ENCODE measurements at places on chromosomes 3 and 15. TPM values are rescaled to one million over a fixed set of nuclear protein-coding genes. Genes with fewer than 3 reads are reported as not detected.

BNC1 gene
- polyA plus RNA-seq = not detected

CCDC54 gene
- not detected for polyA plus RNA-seq

RYR3 gene
- polyA plus RNA-seq = 12.6 TPM

TMC3 gene
- not detected for polyA plus RNA-seq

GOLGA6D gene
- not detected for polyA plus RNA-seq

CDCP1 gene
- polyA plus RNA-seq = not detected

CD276 gene
- 70.4 TPM for polyA plus RNA-seq

GDPGP1 gene
- 4.3 TPM for polyA plus RNA-seq

BTLA gene
- polyA plus RNA-seq = not detected

GOLGA6L10 gene
- polyA plus RNA-seq = 7.9 TPM

POMGNT2 gene
- polyA plus RNA-seq = 25.7 TPM

GNAT1 gene
- polyA plus RNA-seq = not detected

FETUB gene
- not detected for polyA plus RNA-seq

EFHB gene
- 1.0 TPM for polyA plus RNA-seq

SHC4 gene
- polyA plus RNA-seq = 4.5 TPM

ADAMTS7 gene
- 31.5 TPM for polyA plus RNA-seq

KNG1 gene
- polyA plus RNA-seq = not detected

FYTTD1 gene
- polyA plus RNA-seq = 87.0 TPM

CELSR3 gene
- polyA plus RNA-seq = 65.5 TPM

PRR20G gene
- polyA plus RNA-seq = not detected

TM4SF18 gene
- 0.42 TPM for polyA plus RNA-seq

ENTPD3 gene
- polyA plus RNA-seq = 2.8 TPM
